Fibroblast of lung (primary cell): ENCODE measurements at places on chromosomes 6 and 20. TPM values are rescaled to one million over a fixed set of nuclear protein-coding genes. Genes with fewer than 3 reads are reported as not detected.

- no peak overlapping the region for H3K27ac ChIP-seq
- H3K27me3 ChIP-seq: no peaks in the 10 kb centered on the region
- H3K36me3 ChIP-seq: peaks cover 4% of the 10 kb centered on the region
Measured at GRCh38 chr20:35135867-35136586, 11.1 kb downstream of the EDEM2 start.

- no peaks in the 10 kb centered on the region for H3K27me3 ChIP-seq
- no peak overlapping the region for H3K27ac ChIP-seq
- H3K4me3 ChIP-seq: no peak overlapping the region
- DNase-seq: no peak
- H3K36me3 ChIP-seq: no peaks in the 10 kb centered on the region
Measured at GRCh38 chr6:68468244-68468884, 166.7 kb upstream of the ADGRB3 start.

- no peaks in the 10 kb centered on the region for H3K4me1 ChIP-seq
- H3K4me3 ChIP-seq: no peak overlapping the region
- no peaks in the 10 kb centered on the region for H3K27me3 ChIP-seq
- H3K36me3 ChIP-seq: no peaks in the 10 kb centered on the region
- no peak overlapping the region for H3K27ac ChIP-seq
Measured at GRCh38 chr6:170144571-170145271, 146.2 kb downstream of the DLL1 start.

- DNase-seq: no peak
- H3K4me3 ChIP-seq: no peak overlapping the region
- no peaks in the 10 kb centered on the region for H3K36me3 ChIP-seq
Measured at GRCh38 chr6:40326714-40327421, 260.3 kb downstream of the LRFN2 start.

GRCh38 chr20:51867251-51867650 lies 64.9 kb upstream of the SALL4 start:
- no peaks in the 10 kb centered on the region for H3K36me3 ChIP-seq
- no peaks in the 10 kb centered on the region for H3K4me1 ChIP-seq
- H3K4me3 ChIP-seq: no peak overlapping the region
- H3K27ac ChIP-seq: no peak overlapping the region
- H3K27me3 ChIP-seq: no peaks in the 10 kb centered on the region

- H3K27ac ChIP-seq: no peak overlapping the region
- no peaks in the 10 kb centered on the region for H3K27me3 ChIP-seq
- DNase-seq: no peak
- no peaks in the 10 kb centered on the region for H3K36me3 ChIP-seq
- H3K4me3 ChIP-seq: no peak overlapping the region
Measured at GRCh38 chr6:133965817-133966360, 12.9 kb downstream of the TBPL1 start.

- H3K27ac ChIP-seq: no peak overlapping the region
- DNase-seq: no peak
- H3K4me1 ChIP-seq: no peaks in the 10 kb centered on the region
- no peaks in the 10 kb centered on the region for H3K36me3 ChIP-seq
- no peak overlapping the region for H3K4me3 ChIP-seq
Measured at GRCh38 chr6:32602383-32602782, 12.7 kb upstream of the HLA-DRB1 start.

- H3K4me1 ChIP-seq: no peaks in the 10 kb centered on the region
- H3K36me3 ChIP-seq: no peaks in the 10 kb centered on the region
Measured at GRCh38 chr20:37424062-37424851, 78.3 kb downstream of the SRC start.

DNA sequence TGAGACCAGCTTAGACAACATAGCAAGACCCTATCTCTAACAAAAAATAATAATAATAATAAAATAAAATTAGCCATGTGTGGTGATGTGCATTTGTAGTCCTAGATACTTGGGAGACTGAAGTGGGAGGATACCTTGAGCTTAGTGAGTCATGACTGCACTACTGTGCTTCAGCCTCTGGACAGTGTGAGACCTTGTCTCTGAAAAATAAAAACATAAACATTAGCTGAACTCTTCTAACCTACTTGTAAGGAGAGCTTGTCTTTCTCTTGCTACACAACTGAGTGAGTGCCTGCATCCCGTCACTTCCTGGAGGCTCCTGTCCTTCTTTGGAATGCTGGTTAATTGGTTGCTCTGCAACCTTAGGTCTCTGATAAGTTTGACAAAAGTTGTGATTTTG lies 5.1 kb upstream of the DBNDD2 start:
- H3K27ac ChIP-seq: no peak overlapping the region
- H3K36me3 ChIP-seq: no peaks in the 10 kb centered on the region
- no peaks in the 10 kb centered on the region for H3K27me3 ChIP-seq
- H3K4me3 ChIP-seq: no peak overlapping the region

MOXD1 gene
- 45.5 and 89.8 TPM in 2 replicates for total RNA-seq

DNA sequence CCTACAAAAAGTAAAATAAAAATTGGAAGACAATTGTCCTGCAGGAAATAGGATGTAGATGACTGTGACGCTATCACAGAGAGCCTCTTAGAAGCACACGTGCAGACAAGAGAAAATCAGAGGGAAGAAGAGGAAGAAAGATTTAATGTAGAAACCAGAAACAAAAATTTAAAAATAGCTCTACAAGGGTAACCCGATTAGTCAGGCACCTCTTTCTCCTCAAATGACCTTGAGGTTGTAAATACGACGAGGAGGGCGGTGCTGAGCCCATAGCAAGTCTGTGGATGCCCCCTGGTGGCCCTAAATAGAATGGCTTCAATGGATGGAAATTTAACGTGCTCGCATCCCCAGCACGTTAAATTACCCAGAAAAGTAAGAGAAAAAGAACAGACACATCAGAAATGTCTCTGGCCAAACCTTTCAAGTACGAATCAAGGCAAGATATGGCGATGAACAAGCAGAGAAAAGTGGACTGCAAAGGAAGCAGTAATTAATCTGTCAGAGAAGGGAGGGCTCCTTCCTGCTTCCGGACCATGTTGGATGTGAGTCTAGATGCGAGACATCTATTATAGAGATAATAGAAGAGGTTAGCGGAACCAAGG lies 4.2 kb upstream of the PRPH2 start:
- H3K4me1 ChIP-seq: peaks cover 3% of the 10 kb centered on the region
- no peaks in the 10 kb centered on the region for H3K27me3 ChIP-seq
- no peaks in the 10 kb centered on the region for H3K36me3 ChIP-seq
- DNase-seq: peak; percentile 85

- no peaks in the 10 kb centered on the region for H3K27me3 ChIP-seq
- H3K27ac ChIP-seq: peak overlapping the region; percentile 64
- H3K4me1 ChIP-seq: peaks cover 9% of the 10 kb centered on the region
- no peaks in the 10 kb centered on the region for H3K36me3 ChIP-seq
- no peak overlapping the region for H3K4me3 ChIP-seq
Measured at GRCh38 chr6:140846503-140847261, 1286.0 kb upstream of the GJE1 start.

GRCh38 chr6:87945181-87945580 lies 102.5 kb upstream of the SPACA1 start:
- no peak overlapping the region for H3K27ac ChIP-seq
- no peaks in the 10 kb centered on the region for H3K27me3 ChIP-seq
- no peak overlapping the region for H3K4me3 ChIP-seq
- no peak for DNase-seq
- no peaks in the 10 kb centered on the region for H3K36me3 ChIP-seq

DNA sequence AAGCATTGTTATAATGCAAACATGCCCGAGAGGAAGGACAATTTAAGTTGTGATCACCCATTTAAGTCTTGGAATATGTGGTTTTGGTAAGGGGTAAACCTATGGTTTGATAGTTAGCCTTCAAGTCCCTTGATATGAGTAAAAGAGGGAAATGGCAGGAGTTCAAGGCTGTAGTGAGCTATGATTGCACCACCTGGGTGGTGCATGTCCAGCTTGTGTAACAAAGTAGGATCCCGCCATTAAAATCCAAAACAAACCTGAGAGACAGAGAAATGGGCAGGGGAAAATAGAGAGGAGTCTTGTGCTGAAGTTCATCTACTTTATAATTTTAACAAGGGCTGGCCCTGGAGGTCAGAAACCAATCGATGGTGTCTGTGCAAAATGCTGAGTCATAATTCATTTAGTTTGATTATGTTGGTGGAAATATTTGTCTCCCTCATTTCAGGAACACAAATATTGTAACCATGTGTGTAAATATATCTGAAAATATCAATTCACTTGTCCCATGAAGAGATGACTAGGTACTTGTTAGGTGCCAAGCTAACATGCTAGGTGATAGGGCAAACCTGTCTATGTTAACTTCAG lies 23.2 kb upstream of the ARMH2 start:
- H3K27me3 ChIP-seq: no peaks in the 10 kb centered on the region
- no peaks in the 10 kb centered on the region for H3K36me3 ChIP-seq
- H3K4me1 ChIP-seq: no peaks in the 10 kb centered on the region
- H3K4me3 ChIP-seq: no peak overlapping the region

DNA sequence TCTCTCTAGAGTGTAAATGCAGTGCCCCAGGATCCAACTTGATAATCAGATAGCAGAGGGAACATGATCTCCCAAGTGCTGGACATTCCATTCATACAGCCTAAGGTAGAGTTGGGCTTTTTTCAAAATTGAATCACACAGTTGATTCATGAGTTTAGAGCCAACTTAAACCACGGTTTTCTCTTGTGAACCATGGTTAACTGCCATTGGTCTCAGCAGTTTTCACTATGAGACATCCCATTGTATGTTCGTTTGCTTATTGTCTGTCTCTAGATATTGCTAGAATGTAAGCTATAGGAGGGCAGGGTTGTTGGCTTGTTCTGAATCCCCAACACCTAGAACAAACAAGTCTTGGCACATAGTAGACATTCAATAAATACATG lies 37.2 kb upstream of the TAF8 start:
- H3K27ac ChIP-seq: no peak overlapping the region
- H3K36me3 ChIP-seq: no peaks in the 10 kb centered on the region
- DNase-seq: peak; percentile 79
- H3K27me3 ChIP-seq: no peaks in the 10 kb centered on the region

DNA sequence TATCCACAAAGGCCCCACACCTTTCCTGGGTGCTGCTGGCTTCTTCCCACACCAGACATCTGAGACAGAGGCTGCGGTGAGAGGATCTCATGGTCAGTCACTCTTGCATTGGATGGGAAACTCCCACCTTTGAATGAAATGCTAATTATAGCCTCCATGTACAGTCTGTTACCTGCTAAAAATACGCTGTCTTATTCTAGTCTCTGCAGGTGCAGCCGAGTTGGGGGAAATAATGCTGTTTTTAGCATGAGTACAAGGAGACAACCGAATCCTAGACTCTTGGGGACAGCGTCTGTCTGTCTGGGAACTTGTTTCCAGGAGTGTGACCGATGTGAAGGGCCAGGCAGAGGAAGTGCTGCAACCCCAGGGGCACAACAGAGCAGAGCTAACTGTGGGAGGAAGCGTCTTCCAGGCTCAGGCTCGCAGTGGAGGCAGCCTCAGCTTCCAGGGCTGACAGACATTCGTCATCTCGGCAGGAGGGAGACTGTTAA lies 286.2 kb downstream of the PREX1 start:
- no peaks in the 10 kb centered on the region for H3K27me3 ChIP-seq
- no peaks in the 10 kb centered on the region for H3K4me1 ChIP-seq
- no peaks in the 10 kb centered on the region for H3K36me3 ChIP-seq
- no peak overlapping the region for H3K27ac ChIP-seq

- no peak overlapping the region for H3K4me3 ChIP-seq
- no peaks in the 10 kb centered on the region for H3K36me3 ChIP-seq
- no peak overlapping the region for H3K27ac ChIP-seq
- H3K4me1 ChIP-seq: no peaks in the 10 kb centered on the region
Measured at GRCh38 chr20:9663423-9663822, 149.0 kb downstream of the LAMP5 start.

- peak; percentile 33 for DNase-seq
- H3K4me3 ChIP-seq: no peak overlapping the region
- peaks cover 3% of the 10 kb centered on the region for H3K36me3 ChIP-seq
- no peaks in the 10 kb centered on the region for H3K27me3 ChIP-seq
- no peak overlapping the region for H3K27ac ChIP-seq
- peaks cover 2% of the 10 kb centered on the region for H3K4me1 ChIP-seq
Measured at GRCh38 chr20:535958-536357, 7.6 kb downstream of the CSNK2A1 start.

CGA gene
- total RNA-seq: not detected in 2 replicates

TLDC2 gene
- under 0.01 TPM in 1 of 2 replicates, not detected in the other for total RNA-seq

DNA sequence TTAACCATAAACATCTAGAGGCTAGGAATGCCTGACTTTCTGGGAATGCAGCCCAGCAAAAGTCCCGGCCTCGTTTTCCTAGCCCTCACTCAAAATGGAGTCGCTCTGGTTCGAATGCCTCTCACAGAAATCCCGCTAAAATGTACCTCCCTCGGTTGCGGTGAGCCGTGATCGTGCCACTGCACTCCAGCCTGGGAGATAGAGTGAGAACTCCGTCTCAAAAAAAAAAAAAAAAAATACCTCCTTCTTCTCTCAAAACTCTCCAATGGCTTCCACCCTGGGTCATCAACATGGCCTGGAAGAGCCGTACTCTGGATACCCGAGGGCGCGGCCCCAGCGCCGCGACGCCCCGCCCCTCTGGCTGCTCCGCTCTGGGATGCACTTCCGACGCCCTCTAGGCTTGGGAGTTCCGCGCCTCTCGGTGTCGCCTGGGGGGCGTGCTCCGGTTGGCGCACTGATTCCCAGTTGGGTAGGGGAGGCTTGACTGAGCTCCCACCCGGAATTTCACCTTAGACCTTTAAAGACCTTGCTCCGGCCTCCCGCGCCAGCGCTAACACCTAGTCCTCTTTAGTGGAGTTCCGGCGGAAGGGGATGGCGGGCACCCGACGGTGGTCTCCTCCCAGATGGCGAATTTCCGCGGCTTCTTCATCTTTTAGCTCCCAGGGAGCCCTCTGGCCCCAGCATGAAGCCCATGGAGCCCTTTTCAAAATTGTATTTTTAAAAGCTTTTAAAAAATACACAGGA lies 12.3 kb downstream of the HMGN4 start:
- H3K4me3 ChIP-seq: peak overlapping the region; percentile 54
- H3K4me1 ChIP-seq: no peaks in the 10 kb centered on the region
- peaks cover 3% of the 10 kb centered on the region for H3K36me3 ChIP-seq
- DNase-seq: peak; percentile 58
- H3K27me3 ChIP-seq: no peaks in the 10 kb centered on the region

DNA sequence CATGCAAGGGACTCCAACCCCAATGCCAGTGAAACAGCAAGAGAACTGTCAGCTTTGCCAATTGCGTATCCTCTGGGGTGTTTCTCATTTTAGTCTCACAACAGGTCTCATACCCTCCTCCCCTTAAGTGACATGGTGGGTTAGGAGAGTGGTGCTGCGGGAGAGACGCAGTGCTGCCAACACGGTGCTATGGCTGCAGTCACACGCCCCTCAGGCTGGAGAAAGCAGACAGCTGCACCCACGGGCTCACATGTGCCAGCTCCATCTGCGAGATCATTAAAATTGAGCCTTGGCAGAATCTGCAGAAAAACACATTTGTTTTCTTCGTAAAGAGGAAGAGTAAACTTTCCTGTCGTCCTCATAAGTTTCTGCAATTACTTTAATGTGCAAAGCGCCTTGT lies 114.7 kb downstream of the ANKRD60 start:
- no peak overlapping the region for H3K27ac ChIP-seq
- H3K27me3 ChIP-seq: no peaks in the 10 kb centered on the region
- no peak overlapping the region for H3K4me3 ChIP-seq
- DNase-seq: no peak
- peaks cover 21% of the 10 kb centered on the region for H3K4me1 ChIP-seq

GRCh38 chr20:37238935-37239451 lies 22.6 kb downstream of the GHRH start:
- H3K27ac ChIP-seq: no peak overlapping the region
- H3K36me3 ChIP-seq: peaks cover 22% of the 10 kb centered on the region
- H3K4me1 ChIP-seq: peaks cover 7% of the 10 kb centered on the region
- no peak overlapping the region for H3K4me3 ChIP-seq
- H3K27me3 ChIP-seq: no peaks in the 10 kb centered on the region
